CD4-positive, alpha-beta T cell treated with Interleukin-6 at 100 ng/mL for 8 hours (primary cell): ENCODE measurements at places on chromosomes 3 and 15.

DNA sequence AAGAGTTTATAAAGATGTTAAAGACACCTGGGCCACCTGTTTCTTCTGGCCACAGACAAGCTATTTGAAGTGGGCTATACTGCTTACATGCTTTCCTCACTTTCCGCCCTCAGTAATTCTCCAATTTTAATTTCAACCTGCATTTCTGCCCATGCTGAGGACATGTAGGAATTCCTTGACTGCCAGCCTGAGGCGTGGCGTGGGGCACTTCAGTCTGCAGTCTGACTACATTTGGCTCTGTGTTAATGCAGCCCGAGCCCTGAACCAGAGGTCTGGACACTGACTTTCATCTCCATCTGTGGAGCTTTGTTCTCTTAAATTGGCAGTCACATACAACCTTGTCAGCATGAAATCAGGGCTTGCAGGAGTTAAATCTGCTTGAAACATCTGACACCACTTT lies 8.5 kb downstream of the UQCC5 start:
- DNase-seq = no peak

- DNase-seq = no peak
Observed at GRCh38 chr15:79539401-79539800, 107.3 kb downstream of the MINAR1 start.

GRCh38 chr15:40764629-40765103 lies 798 bp downstream of the GCHFR start:
- no peak for DNase-seq

DNA sequence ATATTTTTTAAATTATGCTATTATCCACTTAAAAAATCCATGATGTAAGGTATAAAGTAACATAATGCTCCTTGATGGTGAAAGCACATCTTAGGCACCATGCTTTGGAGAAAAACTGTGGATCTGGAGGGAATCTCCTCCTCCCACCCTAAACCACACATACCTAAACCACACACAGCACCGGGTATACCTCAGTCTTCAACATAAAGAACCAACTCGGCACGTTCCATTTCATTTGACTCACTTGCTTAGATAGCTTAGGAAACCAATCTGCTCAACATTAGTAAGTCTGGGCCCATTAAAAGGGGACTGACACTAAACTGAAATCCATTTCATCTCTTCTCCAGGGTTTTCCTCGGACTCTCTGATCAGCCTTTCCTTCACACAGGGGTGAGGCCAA lies 945.7 kb upstream of the CFAP20DC start:
- DNase-seq = no peak

DNA sequence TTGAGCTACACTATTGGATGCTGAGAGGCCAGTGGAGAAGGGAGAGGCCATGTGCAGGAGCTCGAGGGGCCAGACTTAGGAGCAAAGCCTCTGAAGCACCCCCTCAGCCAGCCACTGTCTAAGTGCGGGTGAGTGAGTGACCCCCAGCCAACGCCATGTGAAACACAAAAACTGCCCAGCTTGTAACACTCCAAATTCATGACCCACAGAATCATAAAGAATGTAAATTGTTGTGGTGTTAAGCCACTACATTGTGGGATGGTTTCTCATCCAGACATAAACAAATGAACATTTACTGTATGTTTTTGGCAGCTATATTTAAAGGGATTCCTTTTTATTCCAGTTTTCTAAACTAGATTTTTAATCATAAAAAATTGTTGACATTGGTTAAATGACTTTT lies 27.2 kb upstream of the TMEM158 start:
- no peak for DNase-seq

GRCh38 chr3:27632431-27633223 lies 89.5 kb downstream of the EOMES start:
- peak; percentile 37 for DNase-seq

GRCh38 chr15:40306908-40307307 lies 827 bp downstream of the PLCB2 start:
- no peak for DNase-seq

DNA sequence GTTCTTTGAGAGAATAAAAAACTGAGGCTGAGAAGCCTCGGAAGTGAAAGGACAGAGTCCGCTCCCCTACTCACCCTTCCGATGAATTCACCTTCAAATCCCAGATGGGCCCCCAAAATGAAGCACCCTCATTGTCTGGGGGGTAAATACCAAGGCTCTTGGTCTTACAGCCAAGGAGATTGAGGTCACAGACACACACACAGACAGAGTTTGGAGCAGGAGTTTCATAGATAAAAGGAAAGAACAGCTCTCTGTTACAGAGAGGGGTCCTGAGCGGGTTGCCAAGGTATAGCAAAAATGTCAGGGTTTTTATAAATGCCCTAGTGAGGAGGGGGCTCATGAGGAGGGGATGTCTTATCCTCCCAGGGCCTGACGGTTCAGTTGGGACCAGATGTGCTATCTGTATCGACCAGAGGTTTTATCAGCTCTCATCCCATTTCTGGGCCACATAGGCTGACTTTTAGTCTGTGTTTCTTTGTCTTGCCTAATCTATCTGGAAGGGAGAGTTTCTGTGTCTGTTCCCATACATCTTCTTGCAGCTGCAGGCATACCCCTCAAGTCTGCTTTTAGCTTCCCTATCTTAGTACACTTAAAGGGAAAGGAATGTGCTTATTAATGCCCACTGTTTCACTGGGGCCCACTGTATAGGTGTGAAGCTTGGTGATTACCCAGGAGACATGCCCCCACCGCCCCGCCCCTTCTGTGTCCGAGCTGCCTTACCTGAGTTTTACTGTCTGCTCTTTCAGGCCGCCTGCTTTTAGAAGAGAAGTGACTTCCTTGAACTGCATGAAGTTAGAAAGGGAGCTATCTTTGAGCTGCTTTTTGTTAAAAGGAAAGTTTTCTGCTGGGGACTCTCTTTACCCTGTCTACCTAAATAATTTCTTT lies 66.8 kb upstream of the ATP11B start:
- no peak for DNase-seq

DNA sequence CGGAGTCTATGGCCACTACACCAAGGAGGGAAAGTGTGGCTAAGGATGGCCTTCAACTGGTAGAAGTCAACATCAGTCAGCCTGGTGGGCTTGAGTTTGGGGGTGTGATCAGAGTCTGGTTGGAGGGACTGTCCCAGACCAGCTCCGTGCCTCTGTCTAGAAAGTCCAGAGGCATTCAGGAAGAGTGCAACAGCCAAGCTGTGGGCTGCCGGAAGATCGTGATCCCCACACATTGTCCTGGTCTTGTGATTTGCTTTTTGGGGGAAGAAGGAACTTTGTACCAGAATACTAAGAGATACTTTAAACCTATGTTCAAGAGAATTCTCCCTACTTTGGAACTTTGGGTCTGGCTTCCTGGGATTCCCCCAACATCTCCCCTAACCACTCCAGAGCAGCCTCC lies 47.8 kb upstream of the VPS8 start:
- no peak for DNase-seq

DNA sequence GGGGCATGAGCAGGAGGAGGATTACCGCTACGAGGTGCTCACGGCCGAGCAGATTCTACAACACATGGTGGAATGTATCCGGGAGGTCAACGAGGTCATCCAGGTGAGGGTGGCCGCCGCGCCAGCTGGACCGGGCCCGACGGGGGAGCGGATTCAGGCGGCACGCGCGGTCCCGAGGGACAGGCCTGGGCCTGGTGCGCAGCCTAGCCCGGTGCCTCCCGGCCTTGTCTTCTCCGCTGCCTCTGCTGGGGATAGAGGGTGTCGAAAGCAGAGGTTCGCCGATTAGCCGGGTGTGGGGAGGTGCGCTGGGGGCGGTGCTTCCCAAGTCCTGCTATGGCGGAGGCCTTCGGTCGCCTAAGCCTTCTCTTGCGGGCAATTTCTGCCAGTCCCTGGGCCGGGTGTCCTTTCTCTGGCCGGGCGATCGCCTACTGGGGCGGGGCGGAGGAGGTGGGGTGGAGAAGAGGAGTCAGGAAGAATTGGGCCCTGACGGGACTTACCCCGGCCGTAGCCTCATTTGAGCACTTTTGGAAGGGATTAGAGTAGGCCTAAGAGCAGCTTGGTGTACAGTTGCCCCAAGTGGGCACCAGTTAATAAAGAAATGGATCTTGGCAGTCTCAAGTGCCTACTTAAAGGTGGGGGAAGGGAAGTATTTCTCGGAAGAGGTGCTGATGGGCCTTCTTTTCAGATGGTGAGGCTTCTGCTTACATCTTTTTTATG lies 940 bp downstream of the ARIH1 start:
- peak; percentile 80 for DNase-seq

GRCh38 chr3:129020691-129021090 lies 19.6 kb downstream of the EFCC1 start:
- no peak for DNase-seq

DNA sequence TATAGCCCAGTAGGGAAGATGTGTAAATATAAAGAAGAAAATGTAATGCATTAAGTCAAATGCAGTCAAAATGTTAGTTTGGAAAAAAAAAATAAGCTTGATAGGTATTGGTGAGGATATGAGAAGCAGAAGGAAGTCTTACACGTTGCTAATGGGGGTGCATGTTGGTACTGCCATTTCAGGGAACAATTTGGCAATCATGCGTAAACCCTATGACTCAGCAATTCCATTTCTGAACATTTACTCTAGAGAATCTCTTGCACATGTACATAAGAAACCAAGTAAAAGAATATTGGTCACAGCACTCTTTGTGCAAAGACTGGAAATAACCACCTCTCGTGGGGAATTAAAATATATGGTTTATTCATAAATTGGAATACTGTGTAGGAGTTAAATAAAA lies 35.5 kb upstream of the TIMP4 start:
- DNase-seq = no peak

DNA sequence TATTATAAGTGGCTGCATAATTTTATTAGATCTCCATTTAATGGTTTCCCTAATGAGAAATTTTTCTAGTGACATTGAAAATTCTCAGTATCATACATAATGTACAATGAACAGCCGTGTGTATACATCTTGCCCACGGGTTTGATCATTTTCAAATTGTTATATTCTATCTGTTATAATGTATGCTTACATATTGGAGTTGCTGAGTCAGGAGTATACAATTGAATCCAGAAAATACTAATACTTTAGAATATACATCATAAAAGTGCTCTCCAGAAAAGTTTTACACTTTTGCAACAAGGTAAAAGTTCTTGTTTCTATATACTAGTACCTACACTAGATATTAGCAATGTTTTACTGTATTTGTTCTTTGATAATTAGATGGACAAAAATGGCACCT lies 82.8 kb downstream of the SPATA16 start:
- no peak for DNase-seq

DNA sequence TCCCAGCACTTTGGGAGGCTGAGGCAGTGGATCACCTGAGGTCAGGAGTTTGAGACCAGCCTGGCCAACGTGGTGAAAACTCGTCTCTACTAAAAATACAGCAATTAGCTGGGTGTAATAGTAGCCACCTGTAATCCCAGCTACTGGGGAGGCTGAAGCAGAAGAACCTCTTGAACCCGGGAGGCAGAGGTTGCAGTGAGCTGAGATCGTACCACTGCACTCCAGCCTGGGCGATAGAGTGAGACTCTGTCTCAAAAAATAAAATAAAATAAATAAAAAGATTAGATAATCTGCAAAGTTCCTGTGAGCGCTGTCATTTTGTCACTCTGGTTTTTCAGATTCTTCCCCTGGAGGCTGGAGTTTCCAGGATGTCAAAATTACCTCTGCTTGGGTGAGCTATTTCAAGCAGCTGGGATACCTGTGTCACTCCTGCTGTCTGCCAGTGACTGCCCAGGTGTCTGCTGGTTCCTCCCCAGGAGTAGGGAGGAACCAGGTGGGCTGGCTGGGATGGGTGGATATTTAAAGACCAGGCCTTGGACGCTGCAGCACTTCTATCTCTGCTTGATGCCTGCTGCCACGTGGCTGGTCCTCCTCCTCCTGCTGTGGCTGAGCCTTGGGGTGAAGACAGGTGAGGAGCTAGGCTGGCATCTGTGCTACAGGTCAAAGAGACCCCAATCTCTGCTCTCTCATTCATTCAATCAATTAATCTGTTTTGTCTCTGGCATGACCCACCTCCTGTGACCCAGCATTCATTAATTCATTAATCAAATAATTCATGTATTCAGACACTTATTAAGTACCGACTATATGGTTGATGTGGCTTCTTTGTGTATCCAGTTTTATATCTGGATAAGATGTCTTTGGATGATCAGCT lies 19.5 kb upstream of the MUC20 start:
- no peak for DNase-seq

GRCh38 chr3:184538666-184539431 lies 22.7 kb upstream of the EPHB3 start:
- no peak for DNase-seq

- DNase-seq = no peak
Observed at GRCh38 chr3:37985637-37986320, 4.8 kb upstream of the VILL start.

GRCh38 chr15:69794645-69795469 lies 302.9 kb downstream of the TLE3 start:
- DNase-seq = no peak

DNA sequence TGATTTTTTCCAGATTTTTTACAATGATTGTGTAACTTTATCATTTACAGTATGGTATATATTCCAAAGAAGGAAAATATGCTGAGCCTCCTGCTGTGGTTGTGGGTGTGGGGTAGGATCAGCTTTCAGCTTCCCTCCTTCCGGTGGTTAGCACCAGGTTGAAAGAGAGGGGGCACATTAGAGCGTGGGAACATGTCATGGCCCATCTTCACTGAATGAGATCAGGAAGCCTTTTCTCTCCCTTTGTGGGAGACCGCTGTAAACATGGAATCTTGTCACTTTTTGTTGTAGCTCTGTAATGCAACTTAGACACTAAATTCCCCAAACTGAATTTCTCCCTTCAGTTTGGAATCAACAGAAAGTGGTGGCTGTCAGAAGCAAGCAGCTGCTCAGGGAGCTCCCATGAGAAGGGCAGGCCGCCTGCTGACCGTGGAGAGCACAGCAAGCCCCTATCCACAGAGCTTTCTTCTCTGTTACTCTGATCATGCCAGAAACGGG lies 86.7 kb upstream of the LIMD1 start:
- DNase-seq = no peak

DNA sequence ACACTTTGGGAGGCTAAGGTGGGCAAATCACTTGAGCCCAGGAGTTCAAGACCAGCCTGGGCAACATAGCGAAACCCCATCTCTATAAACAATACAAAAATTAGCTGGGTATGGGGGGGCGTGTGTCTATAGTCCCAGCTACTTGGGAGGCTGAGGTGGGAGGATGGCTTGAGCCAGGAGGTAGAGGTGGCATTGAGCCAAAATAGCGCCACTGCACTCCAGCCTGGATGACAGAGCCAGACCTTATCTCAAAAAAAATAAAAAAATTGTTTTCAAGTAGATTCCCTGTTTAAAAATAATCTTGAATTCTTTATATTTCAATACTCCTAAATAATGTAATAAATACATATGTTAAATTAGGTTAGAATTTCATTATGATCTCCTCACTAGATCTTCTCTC lies 9.8 kb downstream of the HMCES start:
- DNase-seq = no peak

GRCh38 chr3:84547207-84547606 lies 411.6 kb upstream of the CADM2 start:
- DNase-seq = no peak

- DNase-seq = no peak
Observed at GRCh38 chr3:52791928-52792327, 2.7 kb upstream of the ITIH3 start.
